ENCODE measurements at places on chromosomes 3 and 15.

GRCh38 chr3:29065211-29065785 lies 215.6 kb upstream of the RBMS3 start:
- DNase-seq: peak; percentile 92

- peak; percentile 40 for DNase-seq
Observed at GRCh38 chr3:158768361-158768787, 33.5 kb upstream of the MFSD1 start.

- DNase-seq: no peak
Observed at GRCh38 chr15:29064290-29064689, 178.5 kb downstream of the APBA2 start.

DNA sequence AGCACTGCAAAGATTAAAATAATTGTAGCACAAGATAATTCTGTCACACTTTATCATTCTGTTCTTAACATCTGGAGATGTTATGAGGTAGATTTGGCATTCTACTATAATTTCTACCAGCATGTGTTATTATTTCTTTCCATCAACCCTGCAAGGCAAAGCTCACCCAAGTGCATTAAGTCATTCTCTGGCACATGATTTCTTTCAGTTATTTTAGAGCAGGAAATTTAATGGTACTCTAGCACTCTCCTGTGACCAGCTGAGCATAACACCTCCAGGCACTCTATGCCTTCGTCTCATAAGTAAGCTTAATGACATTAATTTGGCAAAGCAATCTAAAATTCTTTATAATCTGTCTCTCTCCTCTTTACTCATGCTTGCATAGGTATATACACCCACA lies 300.2 kb upstream of the GPR149 start:
- peak; percentile 2 for DNase-seq

DNA sequence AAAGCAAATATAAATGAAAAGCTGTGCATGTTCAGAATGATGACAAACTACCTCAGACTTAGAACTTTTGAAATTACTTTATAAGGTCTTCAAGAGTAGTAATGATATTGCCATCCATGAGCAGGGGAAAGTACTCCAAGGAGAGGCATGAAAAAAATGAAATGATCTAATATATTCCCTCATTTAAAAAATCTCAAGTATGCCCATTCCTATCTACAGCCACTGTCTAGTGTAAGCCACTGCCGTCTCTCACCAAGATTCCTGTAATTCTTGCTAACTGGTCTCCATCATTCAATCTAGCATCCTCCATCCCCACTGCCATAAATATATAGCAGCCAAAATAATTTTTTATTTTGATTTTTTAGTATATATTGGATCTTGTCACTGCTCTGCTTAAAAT lies 258.8 kb downstream of the PLOD2 start:
- peak; percentile 66 for DNase-seq

DNA sequence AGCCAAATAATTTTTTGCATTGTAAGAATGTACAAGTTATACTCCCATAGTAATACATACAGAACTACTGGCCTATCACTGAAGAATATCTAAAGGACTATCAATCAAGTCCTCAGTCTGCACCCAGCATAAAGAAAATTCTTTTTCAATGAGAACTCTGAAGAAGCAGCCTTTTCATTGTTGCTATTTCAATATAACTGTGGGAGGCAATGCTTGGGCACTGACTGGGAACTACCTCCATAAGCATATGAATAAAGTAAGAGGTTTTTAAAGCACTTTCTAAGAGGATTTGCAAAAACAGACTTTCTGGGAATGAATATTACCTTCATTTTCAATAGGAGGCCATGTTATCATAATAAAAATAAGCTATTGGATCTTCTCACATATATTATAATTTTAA lies 24.6 kb upstream of the NECTIN3 start:
- no peak for DNase-seq

DNA sequence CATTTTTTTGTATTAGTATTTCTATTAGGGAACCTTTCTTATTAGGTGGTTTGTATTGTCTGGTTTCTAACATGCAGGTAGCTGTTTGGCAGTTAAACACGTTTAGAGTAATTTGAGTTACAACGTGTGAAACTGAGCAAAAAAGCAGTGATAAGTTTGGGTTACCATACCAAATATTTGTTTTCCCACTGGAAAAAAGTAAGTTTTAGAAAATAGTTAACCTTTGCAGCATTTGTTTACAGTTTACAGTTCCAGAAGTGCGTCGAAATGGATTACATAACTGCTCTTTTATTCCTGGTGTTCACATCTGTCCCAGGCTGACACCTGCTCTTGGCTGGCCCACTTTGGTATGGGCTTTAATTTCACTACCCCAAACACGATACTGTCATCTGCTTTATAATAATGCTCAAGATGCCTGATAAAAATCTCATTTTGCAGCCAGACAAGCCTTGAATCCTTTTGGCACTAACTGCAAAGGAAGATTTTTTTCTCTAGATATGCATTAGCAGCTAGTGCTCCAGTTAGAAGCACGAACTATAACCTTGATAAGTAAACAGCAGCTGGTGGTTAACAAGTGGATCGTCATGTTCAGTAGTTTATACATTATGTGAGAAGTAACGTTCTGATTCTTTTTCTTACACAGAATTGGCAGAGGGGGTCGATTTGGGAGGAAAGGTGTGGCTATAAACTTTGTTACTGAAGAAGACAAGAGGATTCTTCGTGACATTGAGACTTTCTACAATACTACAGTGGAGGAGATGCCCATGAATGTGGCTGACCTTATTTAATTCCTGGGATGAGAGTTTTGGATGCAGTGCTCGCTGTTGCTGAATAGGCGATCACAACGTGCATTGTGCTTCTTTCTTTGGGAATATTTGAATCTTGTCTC lies 5.3 kb downstream of the EIF4A2 start:
- no peak for DNase-seq

DNA sequence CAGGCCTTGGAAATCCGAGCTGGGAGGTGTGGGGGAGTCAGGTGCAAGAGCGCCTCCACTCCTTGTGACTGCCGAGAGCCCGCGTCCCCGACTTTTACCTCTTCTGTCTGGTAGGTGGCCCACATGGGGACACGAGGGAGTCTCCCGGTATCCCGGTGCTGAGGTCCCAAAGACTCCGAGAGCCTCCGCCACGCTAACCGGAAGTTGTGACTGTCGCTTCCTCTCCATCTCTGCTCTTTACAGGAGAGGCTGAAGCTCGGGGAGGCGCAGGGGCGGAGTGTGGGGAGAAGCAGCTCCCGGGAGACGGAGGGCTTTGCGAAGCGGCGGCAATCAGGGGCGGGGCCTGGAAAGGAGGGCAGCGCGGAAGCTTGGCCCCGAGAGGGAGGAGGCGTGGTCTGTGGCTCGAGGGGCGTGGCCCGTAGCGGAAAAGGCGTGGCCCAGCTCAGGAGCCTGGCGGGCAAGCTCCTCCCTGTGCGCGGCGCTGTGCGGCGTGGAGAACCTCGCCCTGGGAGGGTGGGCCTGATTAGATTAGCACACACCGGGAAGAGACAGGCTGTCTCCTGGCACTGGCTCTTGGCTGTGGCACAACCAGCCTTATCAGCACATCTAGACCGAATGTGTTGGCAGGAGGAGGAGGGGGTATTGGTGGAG lies 143.9 kb downstream of the GABRB3 start:
- DNase-seq: peak; percentile 69

GRCh38 chr15:81572190-81572589 lies 198.2 kb upstream of the TMC3 start:
- DNase-seq: no peak

DNA sequence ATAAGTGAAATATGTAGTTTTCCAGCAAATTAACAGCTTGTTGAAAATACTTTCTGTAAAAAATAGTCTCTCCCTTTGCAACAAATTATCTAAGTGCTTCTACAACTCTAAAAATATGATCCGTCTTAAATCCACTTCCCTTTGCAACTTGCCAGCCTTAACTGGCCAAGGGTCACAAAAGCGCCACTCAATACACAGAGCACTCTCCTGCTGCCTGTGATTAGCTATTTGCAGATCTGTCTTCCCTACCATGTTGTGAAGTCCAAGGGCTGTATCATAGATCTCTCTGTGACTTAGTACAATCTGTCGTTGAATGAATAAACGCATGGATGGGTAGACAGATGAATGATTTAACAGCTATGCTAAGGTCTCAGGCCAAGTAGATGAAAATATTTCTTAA lies 76.2 kb downstream of the ITGB5 start:
- no peak for DNase-seq

DNA sequence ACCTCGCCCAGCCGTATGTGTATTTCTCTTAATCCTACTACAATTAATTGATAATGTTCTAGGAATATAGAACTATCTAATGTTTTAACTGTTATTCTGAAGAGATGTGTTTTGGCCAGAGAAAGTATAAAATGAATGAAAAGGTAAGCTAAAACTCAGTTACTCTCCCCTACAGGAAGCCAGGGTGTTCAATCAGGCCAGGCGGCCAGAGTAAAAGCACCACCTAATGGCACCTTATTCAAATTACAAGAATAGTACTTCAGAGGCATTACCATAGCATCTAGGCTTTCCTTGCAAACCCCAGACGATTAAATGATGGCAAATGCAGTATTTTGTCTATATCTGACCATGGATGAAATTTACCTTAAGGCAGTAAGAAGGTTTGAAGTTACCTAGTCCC lies 10.4 kb downstream of the SLC12A8 start:
- DNase-seq: no peak

GRCh38 chr3:66816090-66816761 lies 181.9 kb upstream of the KBTBD8 start:
- peak; percentile 76 for DNase-seq

GRCh38 chr15:85025516-85026251 lies 44.0 kb downstream of the PDE8A start:
- no peak for DNase-seq

DNA sequence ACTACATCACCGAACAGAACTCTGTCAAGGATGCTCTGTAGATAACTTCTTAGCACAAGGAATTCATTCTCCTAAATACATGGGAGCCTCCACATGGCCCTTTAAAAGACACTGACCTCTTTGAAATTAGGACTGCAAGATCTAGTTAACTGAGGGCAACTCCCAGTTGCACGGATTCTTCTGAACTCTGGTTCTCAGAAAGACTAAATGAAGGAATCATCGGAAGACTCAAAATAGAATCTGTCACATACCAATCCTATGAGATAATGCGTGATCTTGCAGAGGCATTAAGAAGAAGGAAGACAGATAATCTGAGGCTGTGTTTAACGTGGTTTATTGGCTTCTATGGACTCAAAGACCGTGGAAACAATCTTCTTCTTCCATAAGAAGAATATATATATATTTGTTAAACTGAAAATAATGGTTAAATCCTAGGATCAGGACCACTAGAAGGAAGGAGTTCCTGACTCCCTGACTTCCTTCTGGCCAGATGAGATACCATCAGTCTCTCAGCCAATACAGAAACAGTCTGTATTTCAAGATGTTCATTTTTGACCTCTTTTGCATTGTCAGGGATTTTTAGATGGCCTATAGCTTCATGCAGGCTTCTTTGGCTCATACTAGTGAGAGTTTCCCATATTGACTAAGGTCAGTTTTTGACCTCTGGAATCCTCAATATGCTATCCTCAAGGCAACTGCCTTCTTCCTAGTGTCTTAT lies 33.9 kb upstream of the TBC1D23 start:
- DNase-seq: peak; percentile 65

GRCh38 chr15:67495585-67495984 lies 25.3 kb upstream of the C15orf61 start:
- no peak for DNase-seq

- no peak for DNase-seq
Observed at GRCh38 chr15:45234562-45235235, 17.3 kb upstream of the SLC28A2 start.

- DNase-seq: peak; percentile 48
Observed at GRCh38 chr15:80934761-80935221, 54.8 kb downstream of the MESD start.

GRCh38 chr15:29678504-29679034 lies 143.7 kb downstream of the TJP1 start:
- DNase-seq: no peak

GRCh38 chr15:72923289-72923688 lies 129.0 kb upstream of the NEO1 start:
- no peak for DNase-seq

DNA sequence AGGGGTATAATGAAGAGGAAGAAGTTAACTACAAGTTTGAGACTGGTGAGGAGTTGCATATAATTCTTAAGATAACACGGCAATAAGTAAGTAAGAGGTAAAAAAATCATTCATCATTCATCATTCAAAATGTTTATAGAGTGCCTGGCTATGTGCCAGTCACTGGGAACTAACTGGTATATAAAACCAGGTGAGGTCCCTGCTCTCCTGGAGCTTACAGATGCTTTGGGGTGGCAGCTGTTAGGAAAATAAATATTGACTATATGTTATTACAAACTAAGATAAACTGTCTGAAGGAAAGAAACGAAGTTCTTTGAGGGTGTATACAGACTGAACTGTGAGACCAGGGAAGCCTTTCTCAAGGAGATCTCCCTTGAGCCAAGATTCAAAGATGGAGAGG lies 2.9 kb downstream of the CASR start:
- DNase-seq: no peak

DNA sequence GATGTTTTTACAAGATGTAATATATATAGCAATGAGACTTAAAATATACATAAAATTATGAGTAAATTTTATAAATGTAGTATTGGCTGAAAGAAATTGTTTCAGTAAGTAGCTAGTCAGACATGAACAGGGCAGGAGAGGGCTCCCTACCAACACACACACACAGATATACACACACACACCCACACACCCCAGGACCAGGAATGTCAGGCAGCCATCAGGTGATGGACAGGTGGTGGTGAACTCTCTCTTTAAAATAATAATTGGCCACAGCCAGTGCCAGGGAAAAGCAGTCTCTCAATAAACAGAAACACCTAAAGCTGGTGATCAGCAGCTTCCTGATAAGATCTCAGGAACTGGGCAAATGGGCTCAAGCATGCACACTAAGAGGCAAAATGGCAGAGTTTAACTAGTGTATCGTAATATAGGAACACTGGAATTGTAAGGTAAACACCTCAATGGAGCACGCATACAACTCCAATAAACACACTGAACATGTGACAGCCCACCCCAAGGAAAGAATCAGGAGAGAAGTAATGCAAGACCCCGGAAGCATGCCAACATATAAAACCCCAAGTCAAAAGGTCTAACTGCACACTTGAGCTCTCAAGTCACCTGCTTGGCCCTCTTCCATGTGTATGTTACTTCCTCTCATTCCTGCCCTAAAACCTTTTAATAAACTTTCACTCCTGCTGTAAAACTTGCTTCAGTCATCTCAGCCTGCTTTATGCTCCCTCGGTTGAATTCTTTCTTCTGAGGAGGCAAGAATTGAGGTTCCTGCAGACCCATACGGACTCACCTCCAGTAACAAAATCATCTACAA lies 1034.1 kb upstream of the SEMA6D start:
- DNase-seq: no peak

DNA sequence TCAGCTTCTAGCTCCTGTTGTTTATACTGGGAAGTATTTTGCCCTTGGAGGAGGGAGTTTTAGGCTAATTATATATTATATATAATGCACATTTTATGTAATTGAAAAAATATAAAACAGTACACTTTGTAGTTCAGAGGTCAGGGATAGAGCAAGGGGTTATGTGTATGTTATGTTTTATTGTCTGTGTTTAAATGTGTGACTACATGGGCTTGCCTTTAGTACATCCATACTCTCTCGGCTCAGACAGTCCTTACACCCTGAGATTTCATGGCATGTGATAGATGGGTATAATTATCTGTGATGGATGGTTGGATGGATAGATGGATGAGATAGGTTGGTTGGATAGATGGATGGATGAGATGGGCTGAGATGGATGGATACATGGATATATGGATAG lies 17.4 kb upstream of the ST3GAL6 start:
- no peak for DNase-seq

Measured in fibroblast of skin of abdomen (primary cell).